ENCODE measurements at places on chromosomes 5 and 9.

DNA sequence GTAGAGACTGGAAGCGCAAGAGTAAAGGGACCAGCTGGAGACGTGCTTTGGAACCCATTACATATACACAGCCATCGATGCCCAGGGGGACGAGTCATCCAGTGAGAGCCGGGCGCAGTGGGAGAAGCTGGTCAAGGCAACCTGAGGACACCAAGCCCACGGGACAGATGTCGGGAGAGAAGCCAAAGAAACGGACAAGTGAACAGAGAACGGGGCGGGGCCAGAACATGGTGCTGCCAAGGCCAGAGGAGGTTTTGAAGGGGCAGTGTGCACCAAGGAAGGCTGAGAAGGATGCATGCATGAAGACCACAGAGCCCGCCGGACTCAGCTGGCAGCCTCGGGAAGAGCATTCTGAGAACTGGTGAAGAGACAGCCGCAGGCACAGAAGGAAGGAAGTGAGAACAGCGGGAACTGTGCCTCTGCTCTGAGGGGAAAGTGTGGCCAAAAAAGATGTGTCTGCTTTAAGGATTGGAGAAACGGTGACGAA lies 20.3 kb downstream of the CAMSAP1 start:
- DNase-seq: no peak

GRCh38 chr5:127590156-127590722 lies 58.6 kb upstream of the CTXN3 start:
- DNase-seq: no peak

- no peak for DNase-seq
Measured at GRCh38 chr5:149857499-149857898, 87.1 kb downstream of the PDE6A start.

DNA sequence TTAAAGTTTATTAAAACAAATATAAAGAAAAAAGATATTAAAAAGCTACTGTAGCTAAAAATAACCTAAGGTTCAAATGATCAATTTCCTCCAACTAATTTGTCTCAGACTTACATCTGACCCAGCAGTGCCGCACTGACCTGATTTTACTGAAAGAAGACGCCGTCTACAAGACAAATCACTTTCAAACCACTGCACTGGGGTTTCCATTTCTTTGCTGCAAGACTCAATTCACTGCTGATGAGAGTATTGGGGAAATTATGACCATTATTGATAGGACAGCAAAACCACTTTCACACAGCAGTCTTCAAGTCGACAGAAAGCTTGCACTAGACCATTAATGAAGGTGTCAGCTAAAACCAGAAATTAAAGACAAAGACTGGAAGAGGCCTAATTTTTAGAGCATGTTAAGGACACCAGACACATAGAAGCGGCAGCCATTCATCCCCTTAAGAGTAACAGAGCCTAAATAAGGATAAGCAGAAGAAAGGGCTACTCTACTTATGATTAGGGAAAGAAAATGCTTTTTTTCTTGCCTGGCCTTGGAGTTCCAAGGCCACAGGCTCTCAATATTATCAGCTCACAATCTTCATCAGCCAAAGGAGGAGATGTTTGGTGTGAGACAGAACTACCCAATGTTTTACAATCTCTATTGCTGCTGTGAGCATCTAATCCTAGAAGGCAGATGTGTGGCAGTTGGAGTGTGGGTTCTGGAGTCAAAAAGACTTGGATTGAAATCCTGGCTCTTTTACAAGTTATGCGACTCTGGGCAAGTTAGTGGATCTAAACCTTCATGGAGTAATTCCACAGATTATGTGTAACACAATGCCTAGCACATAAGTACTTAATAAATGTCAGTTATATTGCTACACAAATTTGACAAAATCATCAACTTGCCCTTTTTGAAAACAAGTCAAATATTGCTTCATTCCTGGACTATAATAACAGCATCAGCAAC lies 190.7 kb downstream of the MAPKAP1 start:
- DNase-seq: no peak

DNA sequence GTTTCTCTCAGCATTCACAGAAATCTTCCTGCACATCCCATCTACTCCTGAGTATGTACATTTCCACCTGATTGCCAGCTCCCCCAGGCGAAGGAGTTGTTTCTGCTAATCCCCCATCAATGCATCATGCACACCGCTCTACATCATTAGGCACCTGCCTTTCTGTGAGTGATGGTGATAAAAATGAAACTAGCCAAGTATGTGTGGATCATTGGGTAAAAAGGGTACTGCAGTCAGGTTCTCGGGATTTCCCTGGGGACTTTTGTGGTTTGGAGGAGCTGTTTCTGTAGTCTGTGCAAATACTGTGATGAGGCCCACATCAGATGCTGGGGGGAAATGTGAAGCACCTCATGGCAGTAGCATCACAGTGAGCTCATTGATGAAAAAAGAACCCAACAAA lies 30.4 kb downstream of the CAMK4 start:
- no peak for DNase-seq

DNA sequence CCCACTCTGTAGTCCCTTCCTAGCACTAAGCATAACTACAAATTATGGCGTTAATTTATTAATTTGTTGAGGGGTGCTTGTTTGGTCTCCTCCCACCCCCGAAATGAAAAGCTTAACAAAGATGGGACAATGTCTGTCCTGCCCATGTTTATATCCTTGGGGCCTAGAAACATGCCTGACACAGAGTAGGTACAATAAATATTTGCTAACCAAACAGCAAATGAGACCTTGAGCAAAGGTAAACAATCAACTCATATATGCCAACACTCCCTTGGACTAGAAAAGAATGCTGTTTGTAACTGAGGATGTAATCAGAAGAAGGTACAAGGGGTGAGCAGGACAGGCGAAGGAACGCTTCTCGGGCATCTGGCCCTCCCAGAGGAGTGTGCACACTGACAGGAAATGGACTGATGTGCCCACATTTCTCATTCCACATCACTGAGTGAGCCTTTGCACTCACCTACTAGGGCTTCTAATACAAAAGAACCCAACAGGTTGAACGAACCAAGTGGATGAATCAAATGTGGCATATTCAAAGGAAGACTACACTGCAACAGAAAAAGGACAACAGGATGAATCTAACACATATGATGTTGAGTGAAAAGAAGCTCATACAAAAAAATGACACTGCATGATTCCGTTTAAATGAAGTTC lies 66.8 kb downstream of the MED27 start:
- DNase-seq: no peak

DNA sequence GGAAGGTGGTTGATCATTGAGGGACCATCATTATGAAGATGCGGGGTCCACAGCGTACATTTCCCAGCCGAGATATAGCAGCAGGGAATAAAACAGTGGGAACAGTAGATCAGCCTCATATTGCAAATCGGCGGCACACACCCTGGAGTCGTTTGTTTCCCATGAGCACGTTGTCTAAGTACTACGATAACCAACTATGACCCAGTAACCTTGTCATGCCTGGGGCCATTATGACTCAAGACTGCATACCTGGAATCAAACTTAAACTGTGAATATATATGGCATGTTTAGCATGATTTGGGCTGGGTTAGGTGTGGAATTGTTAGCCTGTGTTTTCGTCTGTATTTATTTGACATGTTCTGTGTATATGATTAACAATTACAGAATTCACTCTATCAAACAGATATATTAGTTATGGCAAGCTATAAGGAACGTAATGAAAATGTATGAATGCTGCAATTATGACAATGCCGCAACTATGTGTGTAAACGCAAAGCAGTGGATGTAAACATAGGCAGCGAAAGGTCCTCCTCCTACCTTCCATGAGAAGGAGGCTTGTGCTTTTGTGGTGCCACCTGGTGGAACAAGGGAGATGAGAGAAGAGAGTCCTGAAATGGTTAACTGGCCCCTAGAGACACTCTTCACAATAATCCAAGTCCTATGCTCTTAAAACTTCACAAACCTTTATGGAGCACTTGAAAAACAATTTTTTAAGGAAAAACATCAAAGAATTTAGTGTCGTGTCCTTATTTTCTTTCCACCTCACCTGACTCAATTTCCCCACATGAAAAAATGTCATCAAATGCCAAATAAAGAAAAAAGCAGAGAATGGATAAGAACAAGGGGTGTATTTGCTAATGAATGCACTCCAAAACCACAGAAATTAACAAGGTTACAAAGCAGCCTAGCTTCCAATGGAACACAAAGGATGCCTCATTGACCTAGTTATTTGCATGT lies 47.1 kb downstream of the SEMA5A start:
- DNase-seq: no peak

GRCh38 chr9:112581469-112582176 lies 95.0 kb downstream of the KIAA1958 start:
- DNase-seq: no peak

GRCh38 chr5:15260356-15261268 lies 239.4 kb upstream of the FBXL7 start:
- peak; percentile 33 for DNase-seq

DNA sequence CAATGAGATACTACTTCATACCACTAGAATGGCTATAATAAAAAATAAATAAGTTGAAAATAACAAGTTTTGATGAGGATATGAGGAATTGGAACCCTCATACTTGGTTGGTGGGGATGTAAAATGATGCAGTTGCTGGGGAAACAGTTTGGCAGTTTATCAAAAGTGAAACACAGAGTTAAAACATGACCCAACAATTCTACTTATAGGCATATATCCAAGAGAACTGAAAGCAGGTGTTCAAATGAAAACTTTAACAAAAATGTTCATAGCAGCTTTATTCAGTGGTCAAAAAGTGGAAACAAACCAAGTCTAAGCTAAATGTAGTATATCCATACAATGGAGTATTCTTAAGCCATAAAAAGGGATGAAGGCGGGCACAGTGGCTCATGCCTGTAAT lies 13.1 kb upstream of the LHFPL2 start:
- no peak for DNase-seq

GRCh38 chr5:20515606-20516005 lies 527.6 kb upstream of the CDH18 start:
- no peak for DNase-seq

- DNase-seq: no peak
Measured at GRCh38 chr5:69217151-69217511, 17.6 kb upstream of the CDK7 start.

GRCh38 chr5:145989428-145989827 lies 53.0 kb downstream of the SH3RF2 start:
- DNase-seq: no peak

DNA sequence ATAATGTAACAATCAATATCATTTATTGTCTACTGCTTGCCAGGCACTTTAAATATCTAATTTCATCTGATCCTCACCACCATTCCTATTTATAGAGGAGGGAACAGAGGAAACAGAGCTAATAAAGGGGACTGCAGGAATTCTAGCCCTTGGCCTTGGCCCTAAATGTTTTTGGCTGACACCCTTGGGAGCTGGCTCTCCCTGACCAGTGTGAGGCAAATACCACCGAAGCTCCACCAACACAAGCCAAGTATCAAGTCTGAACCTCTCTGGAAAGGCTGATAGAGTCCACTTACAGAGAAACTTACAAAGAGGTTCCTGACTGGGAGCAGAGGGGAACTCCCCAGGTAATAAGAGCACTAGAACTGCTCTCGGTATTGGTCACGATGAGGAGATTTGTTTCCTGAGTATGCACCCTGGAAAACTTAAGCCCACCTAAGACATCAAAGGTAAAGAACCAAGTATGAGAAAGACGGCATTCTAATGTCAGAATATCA lies 243.1 kb upstream of the PANK3 start:
- DNase-seq: no peak

DNA sequence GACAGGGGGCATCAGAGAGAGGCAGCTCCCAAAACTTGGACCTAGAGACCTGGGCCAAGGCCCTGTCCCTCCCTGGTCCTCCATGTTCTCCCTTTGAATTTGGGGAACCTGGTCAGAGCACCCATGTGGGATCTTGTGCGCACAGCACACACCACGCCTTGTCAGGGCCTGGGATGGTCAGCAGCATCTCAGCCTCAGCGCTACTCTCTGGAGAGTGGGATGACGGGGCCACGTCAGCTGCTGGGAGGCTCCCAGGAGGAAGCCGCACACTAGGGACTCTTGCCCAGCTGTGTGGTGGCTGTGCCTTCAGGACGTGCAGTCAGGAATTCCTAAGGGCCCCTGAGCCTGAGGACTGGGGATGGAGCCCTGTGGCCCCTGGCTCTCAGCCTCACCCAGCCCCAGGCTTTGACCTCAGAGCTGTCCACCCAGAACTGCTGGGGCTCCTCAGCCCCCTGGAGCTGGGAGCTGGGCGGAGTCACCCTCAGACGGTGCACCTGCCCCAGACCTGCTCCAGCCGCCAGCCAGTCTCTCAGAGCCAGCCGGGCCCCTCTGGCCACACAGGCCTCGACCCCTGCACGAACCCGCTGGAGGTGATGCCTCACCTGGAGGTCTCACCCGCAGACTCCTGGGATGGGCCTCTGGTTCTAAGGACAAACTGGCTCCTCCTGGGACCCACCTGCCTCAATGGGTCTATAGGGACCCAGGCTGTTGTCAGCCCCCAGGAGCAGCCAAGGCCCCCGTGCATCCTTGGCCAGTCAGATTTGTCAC lies 38.3 kb upstream of the EGFL7 start:
- no peak for DNase-seq
